ENCODE measurements at places on chromosomes 6 and 20.

GRCh38 chr20:58131151-58131550 is 97.3 kb downstream of the ANKRD60 start:
- no peak for DNase-seq

DNA sequence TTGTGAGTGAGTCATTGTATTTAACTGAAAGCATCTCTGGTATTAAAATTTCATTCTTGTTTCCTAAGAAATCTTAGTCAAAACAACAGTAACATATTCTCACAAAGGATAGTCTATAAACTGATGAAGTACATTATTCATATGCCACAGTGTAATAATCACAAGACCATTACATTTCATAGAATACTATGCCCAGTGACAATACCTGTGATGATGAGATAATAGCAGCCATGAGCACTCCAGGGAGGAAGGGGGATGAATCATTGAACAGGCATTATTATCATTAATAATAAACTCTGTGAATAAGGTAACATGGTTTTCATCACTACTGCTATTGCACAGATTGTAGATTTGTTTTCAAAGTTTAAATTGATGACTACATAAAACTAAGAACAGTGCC is 667.9 kb downstream of the EPM2A start:
- no peak for DNase-seq

GRCh38 chr6:150492507-150492906 is 107.2 kb upstream of the PLEKHG1 start:
- DNase-seq = no peak

DNA sequence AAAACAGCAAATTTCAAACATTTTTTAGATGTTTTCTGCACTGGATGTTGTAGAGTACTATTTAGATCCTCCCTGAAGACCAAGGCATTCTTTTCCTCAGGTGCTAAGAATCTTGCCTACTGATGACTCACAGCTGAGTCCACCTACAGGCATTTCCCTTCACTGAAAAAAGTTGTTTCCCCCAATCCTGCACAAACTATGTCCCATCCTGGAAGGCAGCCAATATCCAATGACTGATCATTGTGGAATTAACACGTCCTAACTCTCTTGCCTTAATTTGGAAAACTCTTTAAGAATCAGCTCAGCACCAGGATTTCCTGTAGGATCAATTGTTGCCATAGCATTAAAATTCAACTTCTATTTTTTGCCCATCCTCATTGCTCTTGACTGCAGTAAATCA is 268.4 kb upstream of the IRAK1BP1 start:
- no peak for DNase-seq

- DNase-seq = peak; percentile 65
These were observed 48.2 kb downstream of the MRPL14 start for GRCh38 chr6:44078827-44079671.

DNA sequence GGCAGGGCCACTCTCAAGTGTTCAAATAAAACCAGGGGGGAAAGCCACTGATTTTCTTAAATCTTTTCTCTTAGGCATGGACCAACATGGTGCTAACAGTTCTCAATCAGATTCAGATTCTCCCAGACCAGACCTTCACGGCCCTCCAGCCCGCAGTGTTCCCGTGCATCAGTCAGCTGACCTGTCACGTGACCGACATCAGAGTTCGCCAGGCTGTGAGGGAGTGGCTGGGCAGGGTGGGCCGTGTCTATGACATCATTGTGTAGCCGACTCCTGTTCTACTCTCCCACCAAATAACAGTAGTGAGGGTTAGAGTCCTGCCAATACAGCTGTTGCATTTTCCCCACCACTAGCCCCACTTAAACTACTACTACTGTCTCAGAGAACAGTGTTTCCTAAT is 41.5 kb upstream of the SMIM28 start:
- no peak for DNase-seq

DNA sequence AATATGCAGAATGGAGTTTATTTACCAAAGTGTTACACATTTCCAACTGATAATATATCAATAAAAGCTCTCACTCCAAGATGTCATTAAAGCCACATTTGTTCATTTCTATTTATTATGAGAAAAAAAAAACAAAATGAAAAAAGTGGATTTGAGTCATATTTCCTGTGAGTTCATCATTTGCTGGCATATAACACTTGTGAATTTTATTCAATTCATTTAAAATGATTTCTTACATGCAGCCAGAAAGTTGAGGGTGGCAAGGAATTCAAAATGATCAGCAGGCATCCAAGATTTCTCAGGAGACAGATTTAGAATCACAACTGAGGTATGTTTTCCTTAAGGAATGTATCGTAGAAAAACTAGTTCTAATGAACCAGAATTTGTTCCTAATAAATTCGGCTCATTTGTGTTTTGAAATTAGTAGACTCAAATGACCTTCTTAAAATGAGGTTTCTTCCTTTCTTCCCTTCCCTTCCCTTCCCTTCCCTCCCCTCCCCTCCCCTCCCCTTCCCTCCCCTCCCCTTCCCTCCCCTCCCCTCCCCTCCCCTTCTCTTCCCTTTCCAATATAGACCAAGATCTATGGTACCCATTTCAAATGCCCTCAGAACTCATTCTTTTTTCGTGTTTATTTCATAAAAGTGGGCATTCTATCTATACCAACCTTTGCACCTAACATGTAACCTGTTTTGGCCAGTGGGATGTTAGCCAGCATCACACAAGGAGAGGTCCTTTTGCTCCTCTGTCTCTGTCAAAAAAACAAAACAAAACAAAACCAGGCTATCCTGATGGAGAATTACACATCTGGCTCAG is 357.9 kb upstream of the TSHZ2 start:
- no peak for DNase-seq

- DNase-seq = no peak
These were observed 48.0 kb downstream of the BCAS4 start for GRCh38 chr20:50842821-50843220.

GRCh38 chr6:122869437-122870024 is 80.5 kb downstream of the SMPDL3A start:
- no peak for DNase-seq

DNA sequence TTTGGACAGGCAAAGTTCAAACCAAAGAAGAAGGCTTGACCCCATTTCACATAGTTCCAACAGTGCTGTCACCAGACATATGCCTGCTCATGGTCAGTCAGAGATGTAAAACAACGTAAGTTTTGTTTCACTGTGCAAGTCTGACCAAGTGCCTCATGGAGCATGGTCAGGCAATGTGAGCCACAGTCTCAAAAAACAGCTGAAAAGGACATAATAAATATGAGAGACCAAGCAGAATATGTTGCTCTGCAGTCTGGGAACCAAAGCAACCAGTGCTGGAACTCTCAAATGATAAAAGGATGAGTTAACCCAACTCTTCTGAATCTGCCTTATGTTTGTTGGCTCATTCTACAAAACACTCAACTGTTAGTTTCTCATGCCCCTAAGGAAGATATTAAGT is 39.9 kb upstream of the DST start:
- no peak for DNase-seq

DNA sequence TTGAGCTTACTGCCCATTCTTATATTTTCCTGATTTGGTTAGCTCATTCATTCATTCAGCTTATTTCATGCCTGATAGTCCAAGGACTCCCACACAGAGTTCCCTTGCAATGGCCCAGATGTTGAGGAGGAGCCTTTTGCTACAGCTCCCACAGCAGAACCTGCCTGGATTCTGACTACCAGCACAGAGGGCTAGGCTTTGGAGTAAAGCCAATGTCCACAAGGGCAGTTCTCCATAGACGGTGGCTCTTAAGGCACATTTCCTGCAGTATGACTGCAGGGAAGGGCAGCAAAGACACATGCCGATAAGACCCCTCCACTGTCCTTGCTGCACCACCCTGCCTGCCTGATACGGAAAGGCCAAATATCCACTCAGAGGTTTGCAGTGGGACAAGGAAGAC is 112.3 kb upstream of the SYNDIG1 start:
- no peak for DNase-seq

- DNase-seq = no peak
These were observed 2.0 kb downstream of the CD24 start for GRCh38 chr6:106972500-106972899.

DNA sequence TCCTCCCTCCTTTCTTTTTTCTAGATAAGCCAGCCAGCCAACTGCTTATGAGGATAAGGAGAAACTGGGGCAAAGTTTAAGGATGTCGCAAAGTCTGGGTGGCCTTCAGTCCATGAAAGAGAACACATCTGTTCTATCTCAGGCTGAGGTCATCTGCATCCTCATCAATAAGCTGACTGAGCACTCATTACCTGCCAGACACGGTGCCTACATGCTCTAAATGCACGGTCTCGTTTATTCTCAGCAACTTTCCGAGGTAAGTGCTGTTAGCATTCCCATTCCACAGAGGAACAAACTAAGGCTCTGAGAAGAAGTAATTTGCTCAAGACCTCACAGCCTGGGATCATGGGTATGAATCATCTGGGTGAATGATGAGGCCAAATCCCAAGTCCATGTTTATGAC is 133.1 kb downstream of the BCAS1 start:
- DNase-seq = no peak

DNA sequence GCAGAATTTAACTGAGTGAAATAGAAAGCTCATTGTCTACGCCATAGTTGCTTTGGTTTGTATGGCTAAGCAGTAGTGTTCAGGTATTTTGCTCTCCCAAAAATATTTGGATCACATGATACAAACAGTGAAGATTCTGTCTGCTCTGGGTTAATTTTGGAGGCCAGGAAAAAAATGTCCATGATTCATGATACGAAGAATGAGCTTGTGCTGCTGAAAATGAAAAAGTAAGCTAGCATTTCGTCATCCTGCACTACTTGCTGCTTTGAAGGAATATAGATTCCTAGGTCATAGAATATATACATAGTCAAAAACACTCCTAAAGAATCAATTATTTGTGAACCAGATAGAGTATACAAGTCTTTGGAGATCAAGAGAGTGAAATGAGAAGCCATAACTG is 8.3 kb downstream of the WRNIP1 start:
- no peak for DNase-seq

- no peak for DNase-seq
These were observed 30.1 kb upstream of the SCAF8 start for GRCh38 chr6:154703124-154703523.

- peak; percentile 72 for DNase-seq
These were observed 99.1 kb downstream of the ARID1B start for GRCh38 chr6:156876302-156876701.

DNA sequence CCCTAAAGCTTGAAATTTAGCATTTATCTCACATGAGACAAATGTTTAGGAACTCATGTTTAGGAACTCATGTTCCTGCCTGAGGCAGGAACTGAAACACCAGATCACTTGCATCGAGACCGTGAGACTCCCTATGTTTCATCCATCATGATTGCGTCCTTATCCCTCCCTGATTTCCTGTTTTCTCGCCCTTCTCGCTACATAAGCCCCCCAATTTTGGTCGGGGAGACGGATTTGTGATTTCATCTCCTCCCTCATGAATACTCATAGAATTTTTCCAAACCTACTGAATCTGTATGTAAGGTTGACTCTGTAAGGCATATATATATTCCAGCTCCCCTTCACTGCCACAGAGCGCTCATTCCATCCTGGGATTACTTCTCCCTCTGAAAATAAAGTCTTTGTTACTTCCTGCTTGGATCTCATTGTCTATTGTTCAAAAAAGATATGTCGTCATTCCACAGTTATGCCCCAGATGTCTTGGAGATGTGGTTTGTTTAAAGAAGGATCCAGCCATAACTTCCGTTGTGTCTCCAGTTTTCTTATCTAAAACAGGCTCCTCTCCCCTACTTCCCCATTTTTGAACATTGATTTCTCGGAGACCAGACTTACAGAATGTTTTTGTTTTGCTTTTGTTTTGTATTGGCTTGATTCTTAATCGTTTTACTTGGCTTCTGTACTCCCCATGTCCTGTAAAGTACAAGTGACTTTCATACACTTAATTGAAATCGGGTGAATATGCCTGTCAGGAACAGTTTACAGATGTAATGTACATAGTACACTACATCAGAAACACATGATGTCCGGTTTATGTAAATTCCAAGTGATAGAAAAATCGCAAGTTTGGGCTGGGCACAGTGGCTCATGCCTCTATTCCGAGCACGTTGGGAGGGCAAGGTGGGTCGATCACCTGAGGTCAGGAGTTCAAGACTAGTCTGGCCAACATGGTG is 118.7 kb downstream of the HFE start:
- no peak for DNase-seq

GRCh38 chr6:108618623-108619152 is 58.0 kb downstream of the FOXO3 start:
- DNase-seq = no peak

- no peak for DNase-seq
These were observed 15.8 kb upstream of the STX16 start for GRCh38 chr20:58635279-58635665.

DNA sequence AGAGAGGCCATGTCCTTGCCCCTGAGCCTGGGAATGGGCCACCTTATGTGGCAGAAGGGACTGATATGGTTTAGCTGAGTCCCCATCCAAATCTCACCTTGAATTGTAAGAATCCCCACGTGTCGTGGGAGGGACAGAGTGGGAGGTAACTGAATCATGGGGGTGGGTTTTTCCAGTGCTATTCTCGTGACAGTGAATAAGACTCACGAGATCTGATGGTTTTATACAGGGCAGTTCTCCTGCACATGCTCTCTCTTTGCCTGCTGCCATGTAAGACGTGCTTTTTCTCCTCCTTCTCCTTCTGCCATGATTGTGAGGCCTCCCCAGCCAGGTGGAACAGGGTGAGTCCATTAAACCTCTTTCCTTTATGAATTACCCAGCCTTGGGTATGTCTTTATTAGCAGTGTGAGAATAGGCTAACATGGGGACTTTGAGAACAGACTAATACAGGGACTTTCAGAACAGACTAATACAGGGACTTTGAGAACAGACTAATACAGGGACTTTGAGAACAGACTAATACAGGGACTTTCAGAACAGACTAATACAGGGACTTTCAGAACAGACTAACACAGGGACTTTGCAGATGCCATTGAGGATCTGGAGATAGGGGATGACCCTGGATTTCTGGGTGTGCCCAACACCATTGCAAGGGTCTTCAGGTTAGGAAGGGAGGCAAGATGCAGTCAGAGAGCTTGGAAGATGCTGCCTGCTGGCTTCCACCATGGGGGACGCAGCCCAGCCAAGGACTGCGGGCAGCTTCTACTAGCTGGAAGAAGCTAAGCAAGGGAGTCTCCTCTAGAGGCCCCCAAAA is 86.9 kb downstream of the RAMACL start:
- DNase-seq = no peak

- no peak for DNase-seq
These were observed 508.9 kb upstream of the JAG1 start for GRCh38 chr20:11182720-11183119.

- peak; percentile 85 for DNase-seq
These were observed 260.0 kb downstream of the ERMARD start for GRCh38 chr6:170011204-170012036.

DNA sequence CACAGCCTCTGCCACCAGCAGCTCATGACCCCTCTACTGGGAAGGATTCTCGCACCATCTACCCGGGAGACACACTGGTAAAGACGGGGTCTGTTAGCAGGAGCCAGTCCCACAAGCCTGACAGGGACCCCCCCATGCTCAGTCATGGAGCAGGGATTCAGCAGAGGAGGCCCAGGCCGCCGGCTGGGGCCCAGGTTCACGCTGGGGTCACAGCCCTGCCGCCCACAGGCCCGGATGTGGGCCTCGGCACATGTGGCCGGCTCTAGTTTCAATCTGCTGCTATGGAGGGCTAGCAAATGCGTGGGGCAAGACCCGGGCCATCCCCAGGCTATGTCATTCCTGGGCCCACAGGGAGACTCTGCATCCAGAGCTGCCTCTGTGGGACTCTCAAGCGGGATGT is 25.1 kb downstream of the PXDC1 start:
- DNase-seq = no peak

GRCh38 chr6:88840796-88841539 is 122.5 kb downstream of the RNGTT start:
- no peak for DNase-seq
